ENCODE measurements at places on chromosomes 6 and 20. TPM values are rescaled to one million over a fixed set of nuclear protein-coding genes. Genes with fewer than 3 reads are reported as not detected.

- no peak overlapping the region for H3K4me3 ChIP-seq
- H3K36me3 ChIP-seq, result no peaks in the 10 kb centered on the region
- no peak for DNase-seq
Observed at GRCh38 chr6:13186861-13187260, 141.5 kb downstream of the TBC1D7 start.

- no peaks in the 10 kb centered on the region for H3K4me1 ChIP-seq
- peak; percentile 52 for DNase-seq
- no peak overlapping the region for H3K4me3 ChIP-seq
- H3K27me3 ChIP-seq, result no peaks in the 10 kb centered on the region
Observed at GRCh38 chr6:138007014-138007472, 100.2 kb downstream of the PERP start.

- H3K4me3 ChIP-seq, result no peak overlapping the region
- H3K36me3 ChIP-seq, result no peaks in the 10 kb centered on the region
- no peaks in the 10 kb centered on the region for H3K27me3 ChIP-seq
- H3K4me1 ChIP-seq, result no peaks in the 10 kb centered on the region
- DNase-seq, result no peak
- no peak overlapping the region for H3K27ac ChIP-seq
Observed at GRCh38 chr20:51594236-51595057, 51.9 kb upstream of the NFATC2 start.

The TMEM74B gene
- 0.63 TPM for total RNA-seq

The KIF25 gene
- total RNA-seq, result not detected

DNA sequence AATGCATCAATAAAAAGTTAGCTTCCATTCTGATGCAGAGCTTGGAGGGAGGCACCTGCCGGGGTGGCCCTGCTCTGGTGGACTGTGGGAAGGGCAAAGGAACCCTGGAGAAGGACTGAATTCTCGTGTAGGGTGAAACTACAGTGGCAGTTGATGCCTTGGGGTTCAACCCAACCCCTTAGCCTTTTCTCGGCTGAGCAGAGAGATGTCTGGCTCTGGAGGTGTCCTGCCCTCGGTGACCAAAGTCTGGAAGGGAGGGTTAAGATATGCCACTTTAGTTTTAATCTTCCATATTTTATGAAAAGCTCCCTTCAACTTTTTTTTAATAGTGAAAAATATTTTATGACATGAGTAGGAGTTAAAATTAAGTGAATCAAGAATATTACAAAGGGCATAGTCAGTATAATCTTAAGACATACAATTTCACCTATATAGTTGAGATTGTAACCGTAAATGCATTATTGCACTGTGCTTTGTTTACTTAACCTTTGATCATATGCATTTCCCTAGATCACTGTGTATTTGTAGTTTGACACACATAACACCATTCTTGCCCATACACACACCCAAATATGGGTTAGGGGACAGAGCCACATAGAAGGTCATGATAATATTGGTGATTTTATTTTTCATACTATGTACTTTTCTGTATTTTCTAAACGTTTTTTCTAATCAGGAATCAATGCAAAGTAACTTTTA, 179.6 kb downstream of the MCHR2 start:
- no peak for DNase-seq
- no peaks in the 10 kb centered on the region for H3K4me1 ChIP-seq
- no peak overlapping the region for H3K27ac ChIP-seq
- H3K36me3 ChIP-seq, result no peaks in the 10 kb centered on the region
- no peak overlapping the region for H3K4me3 ChIP-seq

The ZBP1 gene
- 1.5 TPM for total RNA-seq

The CRISP3 gene
- total RNA-seq, result not detected

DNA sequence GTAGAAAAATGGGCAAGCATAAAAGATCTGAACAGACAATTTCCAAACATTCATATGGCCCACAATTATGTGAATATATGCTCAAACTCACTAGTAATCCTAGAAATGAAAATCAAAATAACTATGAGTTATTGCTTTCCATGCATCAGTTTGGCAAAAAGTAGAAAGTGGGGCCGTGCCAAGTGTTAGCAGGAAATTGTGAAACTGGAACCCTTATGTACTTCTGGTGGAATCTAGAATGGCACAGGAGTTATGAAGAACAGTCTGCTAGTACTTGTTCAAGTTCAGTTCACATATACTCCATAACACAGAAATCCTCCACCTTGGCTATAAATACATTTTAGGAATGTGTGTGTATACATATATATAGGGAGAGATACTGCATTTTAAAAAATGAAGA, 89.8 kb downstream of the EYA2 start:
- H3K27me3 ChIP-seq, result no peaks in the 10 kb centered on the region
- no peak overlapping the region for H3K4me3 ChIP-seq
- no peaks in the 10 kb centered on the region for H3K36me3 ChIP-seq
- peak; percentile 63 for DNase-seq
- H3K4me1 ChIP-seq, result peaks cover 55% of the 10 kb centered on the region

The OR2H1 gene
- not detected for total RNA-seq

DNA sequence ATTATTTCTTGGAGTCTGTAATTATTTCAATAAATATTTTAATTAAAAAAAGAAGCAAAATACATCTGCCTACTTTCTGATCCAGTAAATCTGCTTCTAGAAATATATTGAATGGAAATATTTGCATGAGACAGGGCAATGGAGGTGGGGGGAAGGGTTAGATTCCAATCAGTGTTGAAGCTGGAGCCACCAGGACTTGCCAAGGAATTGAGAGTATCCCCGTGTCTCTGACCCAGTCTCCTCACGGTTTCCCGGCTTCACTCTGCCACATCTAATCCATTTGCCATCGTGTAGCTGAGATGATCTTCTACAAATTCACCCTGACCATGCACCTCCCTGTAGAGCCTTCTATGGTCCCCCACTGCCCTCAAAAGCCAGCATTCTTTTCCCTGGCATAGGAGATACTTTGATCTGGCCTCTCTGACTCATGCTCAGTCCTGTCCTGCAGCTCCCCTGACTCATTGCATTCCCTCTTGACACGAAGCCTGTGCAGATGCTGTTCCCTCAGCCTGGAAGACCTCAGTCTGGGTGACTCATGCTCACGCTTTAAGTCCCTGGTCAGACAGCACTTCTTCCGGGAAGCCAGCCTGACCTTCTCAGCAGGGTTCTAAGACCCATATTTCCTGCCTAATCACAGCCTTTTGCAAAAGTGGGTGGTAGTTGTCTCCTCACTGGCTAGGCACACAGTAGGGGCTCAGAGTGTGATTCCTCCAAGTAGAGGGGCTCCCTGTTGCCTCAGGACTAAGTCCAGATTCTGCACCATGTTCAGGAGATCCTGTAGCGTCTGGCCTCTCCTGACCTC, 23.0 kb upstream of the FKBP1A start:
- no peak overlapping the region for H3K27ac ChIP-seq
- no peaks in the 10 kb centered on the region for H3K36me3 ChIP-seq
- no peak for DNase-seq
- H3K4me3 ChIP-seq, result no peak overlapping the region
- H3K4me1 ChIP-seq, result no peaks in the 10 kb centered on the region

The C2 gene
- 2.5 TPM for total RNA-seq

DNA sequence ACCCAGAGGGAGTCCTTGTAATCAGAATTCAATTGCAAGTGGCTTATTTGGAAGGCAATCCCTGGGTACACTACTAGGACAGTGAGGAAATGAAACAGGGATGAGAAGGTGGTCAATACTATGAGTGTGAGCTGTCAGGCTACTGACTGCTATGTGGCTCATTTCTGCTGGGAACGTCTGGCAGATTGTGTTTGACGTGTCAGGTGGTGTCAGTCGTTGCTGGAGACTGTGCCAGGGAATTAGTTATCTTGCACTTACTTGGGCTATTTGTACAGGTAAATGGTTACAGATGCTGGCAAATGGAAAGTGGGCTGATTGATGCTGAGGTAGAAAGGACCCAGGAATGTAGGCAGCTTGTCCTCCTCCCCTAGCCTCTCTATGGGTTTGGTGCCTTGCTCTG, 17.4 kb downstream of the CST4 start:
- no peaks in the 10 kb centered on the region for H3K4me1 ChIP-seq
- H3K4me3 ChIP-seq, result no peak overlapping the region
- no peaks in the 10 kb centered on the region for H3K27me3 ChIP-seq
- no peak for DNase-seq
- no peak overlapping the region for H3K27ac ChIP-seq

DNA sequence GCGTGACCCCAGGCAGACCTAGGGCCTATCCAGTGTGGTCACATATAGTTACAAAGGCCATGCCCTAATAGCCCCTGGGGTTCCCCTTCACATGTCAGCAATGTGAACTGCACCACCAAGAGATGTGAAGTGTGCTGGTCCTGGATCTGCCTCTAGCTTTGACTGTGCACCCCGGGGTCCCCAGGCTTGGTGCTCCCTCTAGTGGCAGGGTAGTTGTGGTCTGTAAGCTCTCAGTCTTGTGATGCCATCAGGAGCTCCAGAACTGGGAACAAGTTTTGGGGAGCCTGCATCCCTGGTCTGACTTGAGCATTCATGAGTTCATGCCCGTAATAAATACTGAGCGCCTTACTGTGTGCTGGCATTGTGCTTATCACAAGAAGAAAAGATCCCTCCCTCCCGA, 143.4 kb downstream of the DHX35 start:
- no peaks in the 10 kb centered on the region for H3K4me1 ChIP-seq
- no peak overlapping the region for H3K4me3 ChIP-seq
- no peak overlapping the region for H3K27ac ChIP-seq

The ESR1 gene
- total RNA-seq, result 3.5 TPM

The XKR7 gene
- total RNA-seq, result not detected

The TFAP2D gene
- not detected for total RNA-seq

DNA sequence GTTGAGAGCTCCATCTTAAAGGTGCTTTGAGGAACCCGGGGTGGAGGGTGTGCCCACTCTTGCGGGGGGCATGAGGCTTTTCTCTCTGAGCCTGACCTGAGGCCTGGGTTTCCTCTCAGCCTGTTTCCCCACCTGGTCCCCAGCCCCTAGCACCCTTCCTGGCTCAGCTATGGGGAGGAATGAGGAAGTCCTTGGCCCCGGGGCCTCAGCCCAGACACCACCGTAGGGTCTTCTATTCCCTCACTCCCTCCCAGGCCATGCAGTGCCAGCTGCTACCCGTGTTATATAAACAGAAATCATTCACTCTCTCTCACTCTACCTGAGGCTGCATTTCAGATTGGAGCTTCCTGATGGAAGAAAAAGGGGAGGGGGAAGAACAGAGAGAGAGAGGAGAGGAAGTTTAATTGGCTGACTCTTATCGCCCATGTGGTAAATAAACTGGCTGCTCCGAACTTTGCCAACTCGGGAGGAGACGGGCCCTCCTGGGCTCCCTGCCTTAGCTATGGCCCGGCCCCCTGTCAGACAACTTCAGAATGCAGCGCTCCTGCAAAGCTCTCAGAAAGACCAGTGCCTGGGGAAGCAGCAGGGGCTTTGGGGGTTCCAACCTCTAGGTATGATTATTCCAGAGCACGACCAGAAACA, 2.8 kb downstream of the CDH22 start:
- no peaks in the 10 kb centered on the region for H3K36me3 ChIP-seq
- no peak overlapping the region for H3K4me3 ChIP-seq
- peaks cover 23% of the 10 kb centered on the region for H3K4me1 ChIP-seq
- H3K27me3 ChIP-seq, result peaks cover 9% of the 10 kb centered on the region
- H3K27ac ChIP-seq, result no peak overlapping the region
- peak; percentile 25 for DNase-seq

DNA sequence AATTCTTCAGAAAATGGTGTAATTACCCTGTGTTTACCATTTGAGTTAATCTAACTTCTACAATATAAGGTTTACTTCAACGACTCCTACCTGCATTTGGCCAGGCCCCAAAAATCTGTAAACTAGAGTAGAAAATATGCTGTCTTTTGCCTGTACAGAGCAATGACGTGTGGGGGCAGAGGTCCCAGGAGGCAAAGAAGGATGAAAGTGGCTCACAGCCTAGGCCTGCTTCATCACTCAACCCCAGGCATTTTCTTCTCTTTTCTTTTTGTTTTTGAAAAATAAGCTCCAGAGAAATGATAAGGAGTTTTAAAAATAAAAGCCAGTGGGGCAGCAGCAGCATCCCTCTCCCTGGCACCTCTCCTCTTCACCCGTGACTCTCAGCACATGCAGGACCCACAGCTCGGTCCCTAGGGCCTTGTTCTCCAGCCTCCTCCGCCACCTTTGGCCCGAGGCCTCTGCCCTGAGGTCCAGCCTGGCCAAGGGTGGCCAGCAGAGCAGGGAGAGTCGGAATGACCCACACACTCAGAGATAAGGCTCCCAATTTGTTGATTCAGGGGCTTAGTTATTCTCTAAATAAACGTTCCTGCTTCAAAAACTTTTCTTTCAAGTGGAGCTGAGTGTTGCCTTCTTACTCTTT, 310.3 kb upstream of the RNF24 start:
- DNase-seq, result peak; percentile 74
- peaks cover 3% of the 10 kb centered on the region for H3K4me1 ChIP-seq
- no peaks in the 10 kb centered on the region for H3K27me3 ChIP-seq
- no peaks in the 10 kb centered on the region for H3K36me3 ChIP-seq

The SLC22A7 gene
- total RNA-seq, result not detected

GRCh38 chr6:82906489-82906888, 159.2 kb downstream of the UBE3D start:
- H3K4me1 ChIP-seq, result no peaks in the 10 kb centered on the region
- no peak overlapping the region for H3K4me3 ChIP-seq
- no peak for DNase-seq
- H3K27me3 ChIP-seq, result no peaks in the 10 kb centered on the region

GRCh38 chr6:64504503-64504902, 868.9 kb downstream of the PHF3 start:
- no peaks in the 10 kb centered on the region for H3K27me3 ChIP-seq
- no peak overlapping the region for H3K4me3 ChIP-seq
- no peak for DNase-seq
- no peaks in the 10 kb centered on the region for H3K36me3 ChIP-seq
- no peak overlapping the region for H3K27ac ChIP-seq

DNA sequence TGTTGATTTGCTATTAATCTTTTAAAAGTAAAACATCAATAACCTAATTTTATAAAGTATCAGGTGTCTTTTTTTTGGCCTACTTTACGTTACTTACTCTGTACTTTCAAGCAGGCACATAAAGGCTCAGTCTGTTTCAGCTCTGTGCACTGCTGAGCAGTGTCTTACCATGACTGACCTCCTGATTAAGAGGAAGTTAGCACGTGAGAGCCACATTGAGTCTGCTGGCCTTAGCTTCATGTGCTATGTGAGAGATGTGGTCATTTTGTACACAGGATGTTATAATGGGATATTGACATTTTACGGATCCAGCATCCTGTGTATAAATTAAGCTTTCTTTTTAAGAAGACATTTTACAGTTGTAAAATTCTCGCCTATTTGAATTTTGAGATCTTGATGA, 31.9 kb downstream of the ARID1B start:
- DNase-seq, result peak; percentile 65
- peak overlapping the region; percentile 75 for H3K27ac ChIP-seq
- peaks cover 56% of the 10 kb centered on the region for H3K4me1 ChIP-seq
- H3K27me3 ChIP-seq, result no peaks in the 10 kb centered on the region
- no peaks in the 10 kb centered on the region for H3K36me3 ChIP-seq
- H3K4me3 ChIP-seq, result no peak overlapping the region

The CTCFL gene
- 0.46 TPM for total RNA-seq

DNA sequence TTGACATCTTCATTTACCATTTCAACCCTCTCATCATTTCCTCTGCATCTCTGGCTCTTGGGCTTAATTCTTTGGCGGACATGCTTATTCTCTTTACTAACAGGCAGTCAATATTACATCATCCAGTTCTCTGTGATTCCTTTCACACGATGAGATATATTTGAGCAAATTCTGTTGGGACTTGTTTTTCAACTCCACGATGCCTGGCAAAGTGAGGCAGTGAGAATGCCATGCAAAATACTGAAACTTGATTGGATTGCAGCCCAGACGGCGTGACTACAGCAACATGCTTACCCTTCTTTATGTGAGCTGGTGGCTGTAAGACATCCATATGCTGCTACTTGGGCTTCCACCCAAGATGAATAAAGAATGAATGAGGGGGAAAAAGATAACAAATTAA, 101.7 kb upstream of the SPACA1 start:
- no peaks in the 10 kb centered on the region for H3K4me1 ChIP-seq
- H3K36me3 ChIP-seq, result no peaks in the 10 kb centered on the region
- no peaks in the 10 kb centered on the region for H3K27me3 ChIP-seq
- no peak overlapping the region for H3K27ac ChIP-seq
- DNase-seq, result no peak

Measured in thyroid gland (tissue), 4 donors.